CD4-positive, alpha-beta T cell treated with Interferon alpha-2 for 1 hour (primary cell): ENCODE measurements at places on chromosomes 16 and 17.

- no peak for DNase-seq
Measured at GRCh38 chr17:65576939-65577338, 15.5 kb upstream of the AXIN2 start.

GRCh38 chr17:46764709-46765401, 53.6 kb downstream of the WNT3 start:
- no peak for DNase-seq

GRCh38 chr16:47073223-47074155, 70.3 kb downstream of the NETO2 start:
- no peak for DNase-seq

DNA sequence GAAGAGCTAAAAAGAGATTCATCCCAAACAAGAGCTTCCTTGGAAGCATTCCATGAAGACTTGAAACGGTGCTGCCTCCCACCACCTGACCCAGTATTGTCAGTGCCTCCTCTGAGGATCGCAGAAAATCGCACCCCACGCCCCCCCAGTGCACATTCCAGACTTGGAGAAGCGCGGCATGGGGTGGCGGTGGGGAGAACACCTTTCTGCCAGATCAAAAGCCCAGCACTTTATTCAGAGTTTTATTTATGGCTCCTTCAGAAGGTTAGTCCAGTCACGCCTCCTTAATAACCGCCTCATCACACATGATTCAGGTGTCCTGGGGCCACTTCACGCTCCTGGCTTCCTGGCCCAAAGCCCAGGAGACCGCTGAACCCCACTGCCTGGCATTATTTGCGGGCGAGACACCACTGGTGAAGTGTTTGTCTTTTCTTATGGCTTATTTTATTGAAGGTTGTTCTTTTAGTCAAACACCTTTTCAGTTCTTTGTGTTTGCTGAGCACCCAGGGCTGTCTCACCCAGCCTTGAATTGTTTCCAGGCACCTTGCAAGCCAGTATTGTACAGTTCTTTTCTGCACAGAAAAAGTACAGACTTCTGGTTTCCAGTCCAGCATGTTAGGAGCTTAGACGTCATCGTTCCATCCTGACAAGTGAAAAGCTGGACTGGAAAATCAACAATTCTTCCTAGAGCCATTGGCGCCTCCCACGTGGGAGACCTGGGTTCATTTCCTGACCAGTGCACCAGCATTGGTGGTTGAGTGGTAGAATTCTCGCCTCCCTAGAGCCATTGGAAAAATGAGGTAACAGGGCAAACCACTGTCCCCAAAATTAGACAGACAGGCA, 79.6 kb upstream of the CACNG5 start:
- DNase-seq, result no peak

DNA sequence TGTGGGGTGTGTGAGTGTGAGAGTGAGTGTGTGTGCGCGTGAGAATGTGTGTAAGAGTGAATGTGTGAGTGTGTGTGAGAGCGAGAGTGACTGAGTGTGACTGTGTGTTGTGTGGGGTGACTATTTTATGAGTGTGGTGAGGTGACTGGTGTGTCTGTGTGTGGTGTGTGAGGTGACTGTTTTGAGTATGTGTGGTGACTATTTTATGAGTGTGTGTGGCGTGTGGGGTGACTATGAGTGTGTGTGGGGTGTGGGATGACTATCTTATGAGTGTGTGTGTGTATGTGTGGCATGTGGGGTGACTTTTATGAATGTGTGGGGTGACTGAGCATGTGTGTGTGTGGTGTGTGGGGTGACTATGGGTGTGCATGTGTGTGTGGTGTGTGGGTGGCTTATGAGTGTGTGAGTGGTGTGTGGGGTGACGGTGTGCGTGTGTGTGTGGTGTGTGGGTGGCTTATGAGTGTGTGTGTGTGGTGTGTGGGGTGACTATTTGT, 152.9 kb upstream of the PLCG2 start:
- no peak for DNase-seq

DNA sequence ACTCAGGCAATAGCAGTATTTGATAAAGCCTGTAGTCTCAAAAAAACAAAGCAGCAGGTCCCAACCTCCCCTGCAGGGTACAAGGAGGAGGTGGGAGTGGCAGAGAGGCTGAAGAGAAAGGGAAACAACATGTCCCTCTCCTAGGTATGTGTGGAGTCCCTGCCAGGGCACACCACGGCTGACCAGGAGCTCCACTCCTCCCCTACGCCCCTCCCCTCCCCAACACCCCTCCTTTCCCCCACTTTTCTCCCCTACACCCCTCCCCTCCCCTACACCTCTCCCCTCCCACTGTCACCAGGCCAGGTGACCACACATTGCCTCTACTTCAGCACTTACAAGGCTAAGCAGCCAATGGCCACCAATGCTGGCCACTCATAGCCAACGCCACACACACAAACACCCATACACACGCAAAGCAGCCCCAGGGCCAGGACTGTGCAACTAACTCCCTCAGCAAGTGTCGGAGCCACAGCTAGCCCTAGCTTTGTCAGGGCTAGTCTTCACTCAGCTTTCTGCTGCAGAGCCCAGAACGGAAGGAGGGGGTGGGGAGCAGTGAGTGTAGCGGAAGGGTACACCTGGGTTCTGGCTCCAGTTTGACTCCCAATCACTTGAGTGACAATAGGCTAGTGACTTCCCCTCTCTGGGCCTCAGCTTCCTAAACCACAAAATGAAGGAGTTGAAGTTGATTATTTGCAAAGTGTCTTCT, 8.2 kb downstream of the CAVIN1 start:
- peak; percentile 38 for DNase-seq

DNA sequence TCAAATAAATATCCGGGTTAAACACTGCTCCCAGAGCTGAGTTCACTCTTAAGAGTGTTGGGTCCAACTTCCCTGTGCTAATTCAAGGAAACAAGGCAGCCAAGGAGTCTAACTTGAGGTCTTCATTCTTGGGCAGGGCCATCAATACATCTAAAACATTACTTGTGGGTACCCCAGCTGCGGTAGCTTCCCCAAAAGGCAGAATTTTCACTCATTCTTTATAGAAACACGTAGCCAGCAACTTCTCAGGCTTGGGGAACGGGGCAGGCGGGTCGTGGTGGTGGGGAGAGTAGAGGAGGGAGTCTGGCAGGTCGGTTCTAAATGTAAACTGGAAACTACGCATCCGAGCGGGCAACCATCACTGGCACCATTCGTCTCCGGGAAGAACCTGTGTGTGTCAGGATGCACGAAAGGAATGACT, 666 bp upstream of the METTL9 start:
- no peak for DNase-seq

- no peak for DNase-seq
Measured at GRCh38 chr16:24700549-24701392, 28.7 kb upstream of the TNRC6A start.

GRCh38 chr16:30655815-30656347, 2.4 kb upstream of the FBRS start:
- no peak for DNase-seq

DNA sequence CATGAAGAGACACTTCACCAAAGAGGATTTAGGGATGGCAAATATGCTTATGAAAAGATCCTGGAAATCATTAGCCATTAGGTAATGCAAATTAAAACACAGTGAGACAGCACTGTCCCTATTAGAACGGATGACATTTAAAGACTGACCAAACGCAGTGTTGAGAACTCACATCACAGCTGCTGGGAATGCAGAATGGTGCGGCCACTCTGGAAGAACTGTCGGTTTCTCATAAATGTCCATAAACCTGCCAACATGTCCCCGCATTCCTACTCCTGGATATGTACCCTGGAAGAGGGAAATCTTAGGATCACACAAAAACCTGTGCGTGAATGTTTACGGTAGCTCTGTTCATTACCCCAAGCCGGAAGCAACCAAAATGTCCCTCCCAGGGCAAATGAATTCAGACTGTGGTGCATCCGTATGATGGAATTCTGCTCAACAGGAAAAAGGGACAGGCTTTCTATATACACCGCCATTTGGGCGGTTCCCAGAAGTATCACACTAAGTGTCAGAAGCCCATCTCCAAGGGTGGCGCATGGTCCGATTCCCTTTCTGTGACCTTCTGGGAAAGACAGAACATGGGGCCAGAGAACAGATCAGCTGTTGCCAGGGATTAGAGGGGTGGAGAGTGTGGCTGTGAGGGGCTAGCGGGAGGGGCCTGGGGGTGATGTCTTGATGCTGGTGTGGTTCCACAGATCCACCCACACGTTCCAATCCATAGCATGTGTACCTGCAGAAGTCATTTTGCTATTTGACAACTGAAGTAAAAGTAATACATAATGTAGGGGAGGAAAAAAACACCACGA, 197.2 kb upstream of the CHMP6 start:
- no peak for DNase-seq

- no peak for DNase-seq
Measured at GRCh38 chr17:57368637-57369336, 112.5 kb downstream of the MSI2 start.

GRCh38 chr16:53678756-53679343, 24.8 kb downstream of the RPGRIP1L start:
- no peak for DNase-seq
